ENCODE measurements at places on chromosomes 11 and 22.
A peak's percentile ranks its signal among the peaks of the same experiment; 100 is the strongest.

- peak; percentile 41 for DNase-seq
These were observed 3.4 kb downstream of the CCDC89 start for GRCh38 chr11:85682330-85683305.

DNA sequence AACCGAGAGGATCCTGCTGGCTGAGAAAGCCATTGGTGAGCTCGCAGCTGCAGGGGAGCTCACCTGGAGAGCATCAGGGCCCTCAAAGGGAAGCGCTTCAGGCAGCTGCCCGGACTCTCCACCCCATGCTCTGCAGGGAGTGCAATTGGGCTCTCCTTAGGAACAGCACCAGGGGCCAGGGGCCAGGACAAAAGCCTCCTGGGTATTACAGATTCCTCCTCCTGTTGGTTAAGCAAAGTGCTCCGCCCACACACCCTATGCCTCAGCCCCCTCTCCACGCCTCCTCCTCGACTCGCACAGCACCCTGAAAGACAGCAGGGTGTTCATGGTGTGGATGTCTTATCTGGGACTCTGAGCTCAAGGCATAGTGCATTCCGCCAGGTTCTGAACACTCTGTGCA is 139.9 kb downstream of the SHANK2 start:
- DNase-seq, result no peak

GRCh38 chr11:58742140-58742539 is 10.4 kb upstream of the GLYAT start:
- no peak for DNase-seq

- DNase-seq, result no peak
These were observed 18.4 kb downstream of the PHF21A start for GRCh38 chr11:46102843-46103242.

- no peak for DNase-seq
These were observed 32.5 kb downstream of the ABCC8 start for GRCh38 chr11:17443926-17444690.

DNA sequence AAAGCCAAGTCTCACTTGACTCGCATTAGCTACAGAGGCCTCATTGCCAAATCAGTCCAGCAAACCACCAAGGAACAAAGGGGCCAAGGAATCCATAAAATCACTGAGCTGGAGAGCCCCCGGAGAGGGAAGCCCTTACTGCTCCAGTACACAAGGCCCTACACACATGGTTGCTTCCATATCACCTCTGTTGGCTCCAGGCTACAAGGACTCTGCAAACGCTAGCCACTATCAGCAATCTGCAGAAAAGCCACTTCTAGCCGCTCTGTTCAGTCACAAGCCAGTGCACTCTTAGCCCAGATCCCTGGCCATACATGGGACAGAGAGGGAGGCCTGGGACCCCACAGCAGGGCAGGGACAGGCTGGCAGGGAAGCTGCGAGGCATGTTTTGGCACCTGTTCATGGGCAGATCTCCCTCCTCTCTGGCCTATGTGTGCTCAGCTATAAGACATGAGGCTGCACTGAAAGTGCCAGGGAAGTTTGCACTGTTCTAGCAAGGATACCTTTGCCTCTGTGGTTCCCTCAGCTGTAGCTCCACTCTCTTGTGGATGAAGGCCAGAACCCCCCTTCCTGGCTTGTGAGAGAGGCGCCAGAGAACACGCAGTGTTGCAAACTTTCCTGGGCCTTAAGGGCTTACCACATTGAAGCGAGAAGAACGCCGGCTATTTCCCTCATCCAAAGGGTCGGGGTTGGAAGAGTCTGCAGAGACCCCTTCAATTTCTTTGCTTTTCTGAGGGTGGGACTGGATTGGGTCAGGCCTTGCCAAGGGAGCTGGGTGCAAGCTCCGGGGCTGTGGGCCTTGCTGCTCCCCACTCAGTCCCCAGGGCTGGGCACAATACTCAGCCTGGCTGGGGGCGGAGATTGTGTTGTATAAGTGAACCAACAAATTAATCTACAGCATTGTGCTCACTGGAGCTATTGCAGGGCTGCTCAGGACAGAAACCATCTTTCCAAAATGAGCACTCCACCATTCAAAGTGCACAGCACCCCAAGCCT is 108.7 kb upstream of the PITPNB start:
- DNase-seq, result no peak

DNA sequence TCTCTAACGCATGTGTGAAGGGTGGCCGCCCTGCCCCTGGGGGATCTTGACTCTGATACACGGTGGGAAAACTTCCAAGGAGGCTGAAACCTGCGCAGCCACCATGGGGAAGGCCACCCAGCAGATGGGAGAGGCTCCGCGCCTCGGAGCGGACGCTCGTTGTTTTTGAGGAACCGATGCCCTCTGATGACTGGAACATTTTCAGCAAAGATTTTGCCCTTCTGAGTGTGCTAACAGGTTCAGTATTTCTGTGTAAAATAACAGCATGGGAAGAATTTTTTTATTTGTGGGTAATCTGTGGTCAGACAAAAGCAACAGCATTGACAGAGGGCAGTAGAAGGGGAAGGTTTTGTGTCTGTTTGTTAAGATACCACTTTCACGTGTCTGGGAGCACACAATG is 16.7 kb downstream of the MB start:
- no peak for DNase-seq

- no peak for DNase-seq
These were observed 434.7 kb downstream of the TBC1D22A start for GRCh38 chr22:47196881-47197772.

DNA sequence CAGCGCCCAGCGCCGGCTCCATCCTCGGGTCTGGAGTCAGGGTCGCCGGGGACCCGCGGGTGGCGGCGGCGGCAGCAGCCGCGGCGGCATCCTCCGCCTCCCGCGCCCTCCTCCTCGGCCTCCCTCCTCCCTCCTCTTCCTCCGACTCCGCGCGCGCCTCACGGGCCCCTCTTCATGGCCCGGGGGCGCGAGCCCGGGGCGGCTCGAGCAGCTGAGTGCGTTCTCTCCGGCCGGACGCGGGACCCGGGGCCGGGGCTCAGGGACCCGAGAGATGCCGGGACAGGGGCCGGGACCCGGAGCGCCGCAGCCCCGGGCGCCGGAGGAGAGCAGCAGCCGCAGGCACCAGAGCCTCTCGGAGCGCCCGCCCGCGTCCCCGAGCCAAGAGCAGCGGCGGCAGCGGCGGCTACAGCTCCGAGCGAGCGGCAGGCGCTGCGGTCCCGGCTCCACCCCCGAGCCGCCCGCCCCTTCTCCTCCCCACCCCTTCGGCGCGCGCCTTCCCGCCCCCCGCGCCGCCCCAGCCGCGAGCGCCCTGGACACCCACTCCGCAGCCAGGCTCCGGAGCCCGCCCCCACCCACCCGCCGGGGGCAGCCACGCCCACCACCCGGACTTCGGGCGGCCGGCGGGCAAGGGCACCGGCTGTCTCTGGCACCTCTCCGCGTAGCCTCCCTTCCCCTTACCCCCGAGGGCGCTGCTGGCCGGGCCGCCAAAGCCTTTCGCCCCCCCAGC is at the start of gene CHST1:
CHST1 (minus strand) TSS at position 417 of the 727 bp plus-strand sequence. CDS start 14,699 bp downstream, outside the sequence.
- no peak for DNase-seq

GRCh38 chr11:129372609-129373488 is 2.8 kb upstream of the BARX2 start:
- no peak for DNase-seq

- no peak for DNase-seq
These were observed 523.2 kb upstream of the TENM4 start for GRCh38 chr11:79963856-79964645.

DNA sequence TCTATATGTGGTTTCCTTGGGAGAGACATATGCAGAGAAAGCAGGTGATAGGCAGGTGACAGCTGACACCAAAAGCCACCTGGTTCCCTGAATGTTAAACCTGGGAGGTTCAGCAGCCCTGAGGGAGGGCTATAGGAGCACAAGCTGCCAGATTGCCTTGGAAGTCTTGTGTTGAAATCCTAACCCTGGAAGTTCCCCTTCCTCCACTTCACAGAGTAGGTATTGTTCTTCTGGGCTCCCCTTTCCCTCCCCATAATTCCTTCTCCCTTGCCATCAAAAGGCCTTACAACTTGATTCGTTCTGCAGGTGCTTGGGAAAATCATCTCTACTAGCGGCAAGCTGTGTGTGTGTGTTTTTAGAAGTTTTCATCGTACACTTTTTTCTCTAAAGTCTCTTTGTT is 5.4 kb downstream of the LDLRAD3 start:
- DNase-seq, result no peak

DNA sequence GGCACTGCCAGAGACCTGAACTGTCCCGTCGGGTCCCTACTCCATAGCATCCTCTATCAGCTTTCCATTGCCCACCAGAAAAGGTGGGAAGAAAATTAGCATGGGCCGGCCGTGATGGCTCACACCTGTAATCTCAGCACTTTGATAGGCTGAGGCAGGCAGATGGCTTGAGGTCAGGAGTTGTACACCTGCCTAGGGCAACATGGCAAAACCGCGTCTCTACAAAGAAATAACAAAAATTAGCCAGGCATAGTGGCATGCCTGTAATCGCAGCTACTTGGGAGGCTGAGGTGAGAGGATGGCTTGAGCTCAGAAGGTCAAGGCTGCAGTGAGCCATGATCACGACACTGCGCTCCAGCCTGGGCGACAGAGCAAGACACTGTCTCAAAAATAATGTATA is 3.5 kb downstream of the SLC25A18 start:
- no peak for DNase-seq

- no peak for DNase-seq
These were observed 48.3 kb downstream of the CEP164 start for GRCh38 chr11:117375960-117376359.

GRCh38 chr11:132886335-132886734 is 646.0 kb downstream of the OPCML start:
- DNase-seq, result no peak

DNA sequence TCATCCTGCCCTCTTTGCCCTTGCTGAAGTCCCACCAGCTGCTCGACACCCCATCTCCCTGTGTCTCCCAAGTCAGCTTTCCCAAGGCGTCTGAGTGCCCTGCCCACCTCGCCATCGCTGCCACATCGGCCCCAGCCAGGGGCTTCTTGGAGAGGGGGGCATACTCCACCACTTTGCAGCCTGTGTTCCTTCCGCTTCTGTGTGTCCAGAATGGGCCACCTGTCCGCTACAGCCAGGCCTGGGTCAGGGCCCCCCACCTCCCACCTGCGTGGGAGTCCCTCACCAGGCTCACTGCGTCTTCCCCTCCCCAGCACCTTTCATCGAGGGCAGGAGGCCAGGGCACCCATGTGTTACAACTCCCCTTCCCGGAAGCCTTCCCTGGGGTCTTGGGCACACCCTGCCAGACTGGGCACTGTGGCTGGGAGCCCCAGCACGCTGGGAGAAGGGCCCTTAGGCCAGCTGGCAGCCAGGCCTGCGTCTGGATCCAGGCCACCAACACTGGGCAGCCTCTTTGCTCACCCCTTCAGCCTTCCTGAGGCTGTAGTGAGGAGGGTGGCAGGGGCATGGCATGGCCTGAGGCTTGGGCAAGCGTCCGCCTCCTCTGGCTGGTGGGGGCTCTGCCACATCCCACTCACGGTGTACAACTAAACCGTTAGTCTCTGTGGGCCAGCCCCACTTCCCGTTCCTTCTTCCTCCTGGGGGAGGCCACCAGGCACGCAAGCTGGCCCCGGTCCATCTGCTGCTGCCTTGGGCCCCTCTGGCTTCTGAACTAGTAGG is 13.4 kb downstream of the CPT1A start:
- no peak for DNase-seq

- no peak for DNase-seq
These were observed at the start of gene KCNK7 for GRCh38 chr11:65595543-65596281. TSS of gene KCNK7 (minus strand) at chr11:65595800. CDS start at chr11:65595772, 28 bp downstream.

- peak; percentile 64 for DNase-seq
These were observed 62.1 kb downstream of the ADAMTS15 start for GRCh38 chr11:130510407-130511006.

DNA sequence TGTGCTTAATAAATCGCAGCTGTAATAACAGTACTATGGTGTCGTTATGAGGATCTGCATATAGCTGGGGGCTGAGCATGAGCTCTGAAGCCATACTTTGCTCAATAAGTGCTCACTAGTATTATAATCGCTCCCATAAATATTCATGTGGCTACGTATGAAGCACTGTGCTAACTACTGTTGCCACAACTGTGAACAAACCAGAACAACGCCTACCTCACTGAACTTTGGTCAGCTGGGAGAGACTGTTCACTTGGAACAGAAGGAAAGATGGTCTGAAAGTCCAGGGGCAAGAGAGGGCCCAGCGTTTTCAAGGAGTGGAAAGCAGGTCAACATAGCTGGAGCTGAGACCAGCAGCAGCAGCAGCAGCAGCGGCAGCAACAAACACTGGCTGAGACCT is 141.6 kb downstream of the EFCAB6 start:
- DNase-seq, result no peak

DNA sequence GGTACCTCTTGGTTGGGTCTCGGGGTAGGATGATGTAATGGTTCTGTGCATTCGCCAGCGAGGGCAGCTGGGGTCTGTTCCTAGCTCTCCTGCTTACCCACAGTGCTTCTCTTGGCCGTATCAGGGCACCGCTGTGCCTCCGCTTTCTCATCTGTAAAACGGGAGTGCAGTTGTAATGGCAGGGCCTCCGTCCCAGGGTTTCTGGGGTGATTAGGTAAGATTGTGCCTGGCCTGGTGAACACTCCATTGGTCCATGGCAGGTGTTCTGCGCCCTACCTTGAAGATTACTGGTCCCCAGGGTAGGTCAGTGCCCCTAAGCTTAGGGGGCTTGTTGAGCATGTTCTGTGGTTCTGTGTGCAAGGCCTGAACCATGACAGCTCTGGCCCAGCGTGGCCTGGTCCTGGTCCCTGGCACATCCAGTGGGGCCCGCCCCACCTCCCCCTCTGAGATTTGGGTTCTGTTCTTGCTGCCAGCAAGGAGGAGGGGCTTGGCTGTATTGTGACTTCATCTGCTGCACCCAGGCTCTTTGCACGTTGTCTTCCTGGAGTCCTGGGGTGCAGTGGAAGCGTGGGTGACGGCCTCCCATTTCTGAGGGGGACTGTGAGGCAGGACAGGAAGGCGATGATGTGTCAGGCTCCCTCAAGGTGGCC is 4.9 kb downstream of the MYRF start:
- DNase-seq, result no peak

DNA sequence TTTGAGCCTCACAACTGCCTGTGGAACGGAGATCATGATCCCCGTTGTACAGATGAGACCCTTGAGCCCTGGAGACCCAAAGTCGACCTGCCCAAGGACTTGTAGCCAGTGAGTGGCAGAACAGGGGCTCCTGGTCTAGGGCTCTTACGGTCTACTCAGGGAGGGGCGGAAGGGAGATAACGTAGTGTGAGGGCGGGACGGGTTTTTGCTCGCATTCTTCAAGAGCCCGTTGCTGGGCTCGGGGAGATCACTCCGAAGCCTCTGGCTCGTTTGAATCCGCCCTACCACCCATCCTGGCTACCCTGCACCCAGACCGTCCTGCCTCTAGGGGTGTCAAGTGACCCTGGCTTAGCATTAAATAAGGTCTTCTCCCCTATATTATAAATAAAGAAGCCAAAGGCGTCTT is 639 bp downstream of the CRY2 start:
- peak; percentile 68 for DNase-seq

Data from fibroblast of gingiva (primary cell).